ENCODE measurements at places on chromosomes 3 and 15. TPM values are rescaled to one million over a fixed set of nuclear protein-coding genes. Genes with fewer than 3 reads are reported as not detected.

TRPM1 gene
- not detected for total RNA-seq

ZNF660 gene
- total RNA-seq, result 1.9 TPM

CAPN3 gene
- total RNA-seq, result 0.60 TPM

SNX33 gene
- 11.1 TPM for total RNA-seq

CYP1A2 gene
- not detected for total RNA-seq

LYZL4 gene
- total RNA-seq, result 0.23 TPM
